ENCODE measurements at places on chromosomes 3 and 15. TPM values are rescaled to one million over a fixed set of nuclear protein-coding genes. Genes with fewer than 3 reads are reported as not detected.

CCR2 gene
- total RNA-seq: 0.74 TPM

DNA sequence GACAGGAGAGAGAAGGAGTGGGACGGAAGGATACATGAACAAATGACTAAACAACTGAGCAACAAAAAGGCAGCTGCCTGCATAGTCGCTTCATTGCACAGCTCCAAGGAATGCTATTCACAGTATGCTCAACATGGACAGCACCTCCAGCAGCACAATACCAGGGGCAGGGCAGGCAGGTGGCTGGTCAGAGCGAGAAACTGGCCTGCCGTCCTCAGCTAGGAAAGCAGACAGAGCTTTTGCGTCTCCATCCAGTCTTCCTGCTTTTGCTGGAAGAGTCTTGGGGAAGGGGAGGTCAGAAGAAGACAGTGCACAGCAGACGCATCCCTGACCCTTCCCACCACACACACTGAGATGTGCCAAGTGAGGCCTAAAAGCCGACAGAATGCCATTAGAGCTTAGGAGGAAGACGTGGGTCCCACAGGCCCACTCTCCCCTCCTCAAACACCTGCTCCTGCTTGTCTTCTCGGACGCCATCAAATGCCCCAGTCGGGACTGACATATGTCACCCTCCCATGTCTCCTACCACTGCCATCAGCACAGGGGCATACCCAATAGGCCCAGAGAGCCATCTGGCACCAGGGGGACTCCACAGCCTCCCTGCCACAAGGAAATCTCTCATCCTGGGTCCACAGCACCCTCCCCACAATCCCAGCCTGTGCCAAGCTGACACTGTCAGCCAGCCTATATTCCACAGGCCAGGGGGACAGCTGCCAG lies 3.9 kb downstream of the RAB6B start:
- DNase-seq: no peak

ETFA gene
- 178 TPM for total RNA-seq

GRCh38 chr3:123780656-123781055 lies 103.5 kb downstream of the MYLK start:
- no peak for DNase-seq

RTP1 gene
- total RNA-seq: not detected

GRCh38 chr15:51706926-51707608 lies 25.8 kb downstream of the SCG3 start:
- no peak for DNase-seq

GRCh38 chr3:165768680-165769079 lies 68.5 kb downstream of the BCHE start:
- no peak for DNase-seq

DNA sequence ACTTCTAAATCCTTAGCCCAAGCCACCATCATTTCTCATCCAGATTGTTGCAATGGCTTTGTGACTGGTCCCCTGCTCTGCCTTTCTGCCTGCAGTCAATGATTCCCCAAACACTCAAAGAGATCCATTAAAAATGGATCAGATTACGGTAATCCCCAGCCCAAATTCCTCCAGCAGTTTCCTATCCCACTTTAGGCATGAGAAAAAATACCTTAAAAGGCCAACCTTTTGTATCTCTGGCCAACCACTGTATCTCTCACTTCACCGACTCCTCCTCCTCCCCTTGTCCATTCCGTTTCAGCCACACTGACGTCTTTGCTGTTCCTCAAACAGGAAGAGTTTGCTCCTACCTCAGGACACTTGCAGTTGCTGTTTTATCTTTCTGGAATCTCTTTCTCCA lies 20.9 kb upstream of the IL1RAP start:
- no peak for DNase-seq

GRCh38 chr15:60301024-60301423 lies 96.8 kb downstream of the ANXA2 start:
- DNase-seq: no peak

DNAJB11 gene
- 65.6 TPM for total RNA-seq

DNA sequence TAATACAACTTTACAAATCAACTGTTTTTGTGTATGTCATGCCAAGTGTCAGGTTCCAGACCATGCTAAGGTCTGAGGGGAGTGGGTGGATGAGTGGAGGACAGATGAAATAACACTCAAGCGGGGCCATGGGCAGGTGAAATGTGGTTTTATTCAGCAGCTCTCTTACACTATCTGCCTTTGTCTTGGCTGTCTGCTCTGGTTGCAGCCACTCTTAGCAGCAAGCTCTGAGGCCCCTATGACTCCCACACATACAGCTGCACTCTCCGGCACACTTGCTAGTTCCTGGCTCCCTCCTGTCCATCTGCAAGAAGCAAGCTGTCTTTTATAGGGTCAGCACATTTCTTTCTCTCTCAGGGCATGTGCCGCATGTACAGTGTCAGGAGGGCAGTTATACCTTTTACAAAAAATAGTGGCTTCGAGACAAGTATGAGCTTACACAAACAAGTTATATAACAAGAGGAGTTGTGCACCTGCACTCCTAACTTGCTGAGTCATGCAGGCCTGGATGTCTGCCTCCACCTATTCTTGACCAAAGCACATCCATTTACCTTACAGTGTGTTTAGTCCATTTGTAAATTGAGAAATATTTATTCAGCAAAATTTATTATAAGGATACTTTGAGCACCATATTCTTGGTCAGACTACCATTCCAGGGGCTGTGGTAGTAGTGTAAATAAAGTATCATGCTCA lies 683.7 kb upstream of the CBLB start:
- no peak for DNase-seq

GRCh38 chr3:155425396-155425795 lies 131.9 kb upstream of the STRIT1 start:
- no peak for DNase-seq

- DNase-seq: no peak
Measured at GRCh38 chr15:70902107-70902506, 9.5 kb downstream of the LRRC49 start.

GRCh38 chr15:99452010-99452409 lies 113.8 kb upstream of the MEF2A start:
- DNase-seq: no peak

FOXL2NB gene
- total RNA-seq: not detected

DNA sequence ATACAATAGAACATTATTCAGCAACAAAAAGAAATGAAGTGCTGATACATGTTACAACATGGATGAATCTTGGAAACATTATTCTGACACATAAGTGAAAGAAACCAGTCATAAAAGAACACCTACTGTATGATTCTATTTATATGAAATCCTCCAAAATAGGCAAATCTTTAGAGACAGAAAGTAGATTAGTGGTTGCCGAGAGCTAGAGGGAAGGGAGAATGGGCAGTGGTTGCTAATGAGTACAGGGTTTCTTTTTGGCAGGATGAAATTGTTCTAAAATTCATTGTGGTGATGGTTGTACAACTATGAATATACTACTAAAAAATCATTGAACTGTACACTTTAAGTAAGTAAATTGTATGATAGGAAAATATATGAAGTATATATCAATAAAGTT lies 6.3 kb upstream of the LRRC58 start:
- no peak for DNase-seq

DNA sequence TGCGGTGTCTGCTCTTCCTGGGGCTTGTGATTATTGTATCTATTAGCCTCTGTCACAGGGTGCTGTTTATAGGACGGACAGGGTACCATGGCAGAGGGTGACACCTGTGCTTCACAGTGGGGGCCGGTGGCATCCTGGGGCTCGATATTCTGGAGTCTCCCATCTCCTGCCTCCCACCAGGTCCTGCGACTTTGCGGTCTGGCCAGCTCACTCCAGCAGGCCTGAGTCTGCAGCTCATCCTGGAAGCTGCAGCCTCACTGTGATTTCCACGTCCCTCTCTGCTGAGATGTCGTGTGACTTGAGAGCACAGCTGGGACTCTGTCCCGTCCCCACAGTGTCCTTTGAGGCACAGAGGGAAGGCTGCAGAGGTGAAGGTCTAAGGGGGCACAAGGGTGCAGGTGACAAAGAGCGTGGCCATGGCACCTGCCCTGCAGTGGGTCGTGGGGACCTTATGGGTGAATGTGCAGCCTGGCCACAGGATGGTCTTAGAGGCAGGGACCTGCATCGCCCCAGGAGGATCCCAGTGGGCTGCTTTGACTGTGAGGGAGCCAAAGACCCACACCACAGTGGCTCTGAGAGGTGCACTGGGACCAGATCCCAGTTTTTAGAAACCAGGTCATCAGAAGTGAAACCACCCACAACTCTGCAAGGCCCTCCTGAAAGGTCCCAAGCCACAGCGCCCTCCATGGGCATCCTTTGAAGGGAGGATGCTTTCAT lies 172.8 kb downstream of the KLF13 start:
- DNase-seq: no peak

- DNase-seq: no peak
Measured at GRCh38 chr15:97966924-97967620, 6.6 kb downstream of the ARRDC4 start.

DNA sequence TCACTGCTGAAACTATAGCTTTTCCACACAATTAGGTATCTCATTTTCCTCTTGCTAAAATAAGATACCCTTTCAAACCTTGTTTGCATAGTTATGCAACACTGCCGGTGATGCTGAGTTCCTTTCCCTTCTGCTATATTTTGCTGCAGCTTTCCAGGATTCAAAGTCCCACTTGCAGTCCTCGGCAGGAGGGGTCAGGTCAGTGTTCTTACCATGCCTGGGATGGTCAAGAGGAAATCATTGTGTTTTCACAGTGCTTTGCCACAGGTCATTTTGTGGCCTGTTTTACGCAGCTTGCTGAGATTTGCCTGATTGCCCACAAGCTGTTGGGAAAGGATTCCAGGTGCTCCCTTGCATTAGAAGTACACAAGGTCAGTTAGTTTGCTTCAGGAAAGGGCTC lies 156.9 kb downstream of the B3GALNT1 start:
- DNase-seq: no peak

GRCh38 chr3:117217760-117218316 lies 508.3 kb downstream of the TUSC7 start:
- DNase-seq: no peak

- DNase-seq: no peak
Measured at GRCh38 chr3:123752228-123752627, 131.9 kb downstream of the MYLK start.

ALCAM gene
- 26.9 TPM for total RNA-seq

DNA sequence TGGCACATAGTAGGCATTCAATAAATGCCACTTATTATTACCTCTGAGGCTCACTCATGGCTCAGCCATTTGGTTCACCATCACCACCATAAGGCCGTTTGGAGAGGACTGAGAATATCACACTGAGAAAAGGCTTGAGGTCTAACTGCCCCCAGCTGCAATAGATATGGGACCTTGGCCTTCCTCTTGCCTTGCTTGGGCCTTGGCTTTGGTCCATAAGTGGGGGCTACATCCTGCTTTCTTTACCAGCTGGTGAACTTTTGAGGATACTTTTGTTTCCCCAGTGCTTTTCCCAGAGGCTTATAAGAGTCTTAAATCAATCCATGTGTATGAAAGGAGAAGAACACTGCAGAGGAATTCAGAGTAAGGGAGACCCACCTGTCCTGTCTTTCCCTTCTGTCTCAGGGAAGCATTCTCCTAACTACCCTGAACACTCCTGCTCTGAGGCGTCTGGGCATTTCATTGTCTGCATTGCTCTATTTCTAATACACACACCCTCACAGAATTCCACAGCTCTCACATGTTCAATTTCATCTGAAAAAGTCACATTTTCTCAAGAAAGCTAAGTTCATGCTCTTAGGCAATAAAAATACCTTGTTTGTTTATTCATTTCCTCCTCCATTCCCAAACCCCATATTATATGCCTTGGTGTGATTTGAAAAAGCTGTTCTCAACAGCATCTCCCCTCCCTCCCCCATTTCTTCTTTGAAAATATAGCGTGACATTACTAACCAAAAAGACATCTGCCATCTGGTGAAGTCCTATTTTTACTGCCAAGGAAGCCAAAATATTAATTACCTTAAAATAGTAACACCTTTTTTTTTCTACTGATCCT lies 22.5 kb upstream of the KCNMB2 start:
- no peak for DNase-seq

- DNase-seq: no peak
Measured at GRCh38 chr3:51712038-51712420, 5.2 kb downstream of the GRM2 start.

GRCh38 chr15:83993591-83993990 lies 242.0 kb upstream of the GOLGA6L4 start:
- no peak for DNase-seq

DNA sequence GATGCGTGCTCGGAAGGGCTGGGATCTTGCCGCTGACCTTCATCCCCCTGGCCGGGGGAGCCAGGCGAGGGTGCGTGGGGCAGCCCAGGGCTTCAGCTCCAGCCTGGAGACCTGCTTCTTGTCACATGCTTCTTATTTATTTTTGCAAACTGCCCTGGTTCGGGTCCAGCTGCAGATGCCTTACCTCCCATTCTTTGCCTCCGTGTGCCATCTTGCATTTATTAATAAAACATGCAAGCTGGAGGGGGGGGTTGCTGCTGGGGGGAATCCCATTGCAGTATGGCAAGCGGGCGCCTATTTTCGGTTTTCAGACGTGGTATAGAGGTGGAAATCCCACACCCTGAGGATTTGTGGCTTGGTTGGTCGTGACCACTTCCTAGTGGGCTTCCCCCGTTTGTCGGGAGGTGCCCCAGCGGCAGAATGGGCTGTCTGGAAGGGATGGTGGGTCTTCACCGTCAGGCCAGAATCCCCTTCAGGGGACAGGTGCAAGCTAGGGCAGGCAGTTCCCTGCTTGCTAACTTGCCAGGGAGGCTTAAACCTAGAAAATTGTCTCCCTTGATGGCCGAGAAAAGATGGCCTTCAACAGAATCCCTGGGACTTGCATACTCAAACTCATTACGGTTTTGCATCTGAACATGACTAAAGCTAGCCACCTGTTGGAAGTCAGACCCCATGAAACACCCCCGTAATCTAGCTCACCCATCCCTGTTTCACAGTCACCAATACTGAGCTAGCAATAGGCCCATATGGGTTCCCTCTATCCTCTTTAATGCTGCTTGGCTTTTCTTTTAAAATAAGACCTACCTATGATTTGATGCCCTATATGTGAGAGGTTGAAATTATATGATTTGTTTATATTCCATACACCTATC lies 569 bp downstream of the TMEM266 start:
- DNase-seq: peak; percentile 17

TMCO5A gene
- not detected for total RNA-seq

BMF gene
- 15.3 TPM for total RNA-seq

DNA sequence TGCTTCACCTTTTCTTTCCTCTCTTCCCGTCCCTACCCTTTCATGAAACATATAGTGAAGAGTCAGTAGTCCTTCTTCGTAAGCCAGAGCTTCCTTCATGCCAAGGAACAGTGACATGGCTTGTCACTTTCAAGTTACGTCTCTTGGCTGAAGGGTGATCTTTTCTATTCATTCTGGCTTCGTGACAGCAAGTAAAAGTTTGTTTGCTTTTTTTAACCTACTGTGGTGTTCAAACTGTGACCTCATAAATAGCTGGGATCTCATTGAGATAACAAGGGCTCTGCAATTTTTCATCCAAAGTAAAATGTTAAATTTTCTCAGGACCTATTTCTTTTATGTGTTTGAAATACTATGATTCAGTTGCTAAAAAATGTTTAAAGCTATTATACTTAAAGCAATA lies 10.5 kb downstream of the CDIN1 start:
- no peak for DNase-seq

ZSCAN2 gene
- 13.5 TPM for total RNA-seq

SLC2A2 gene
- total RNA-seq: not detected

DNA sequence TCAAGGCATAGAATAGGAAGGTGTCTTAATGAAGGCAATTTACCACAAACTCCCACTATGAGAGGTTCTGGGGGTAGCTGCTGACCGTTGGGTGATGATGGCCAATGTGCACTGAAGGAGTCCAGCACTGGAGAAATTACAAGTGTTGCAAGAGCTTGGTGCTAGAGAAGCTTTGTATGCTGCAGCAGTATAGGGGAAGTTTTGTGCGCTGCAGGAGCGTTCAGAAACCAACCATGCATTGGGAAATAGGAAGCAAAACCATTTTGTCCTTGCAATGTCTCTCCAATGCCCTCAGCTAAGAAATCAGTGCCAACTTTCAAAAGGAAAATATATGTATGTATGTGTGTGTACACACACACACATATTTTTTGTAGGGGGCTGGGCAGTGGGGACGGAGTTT lies 441.6 kb upstream of the NAALADL2 start:
- no peak for DNase-seq
